ENCODE measurements at places on chromosomes 12 and 14. TPM values are rescaled to one million over a fixed set of nuclear protein-coding genes. Genes with fewer than 3 reads are reported as not detected.
A peak's percentile ranks its signal among the peaks of the same experiment; 100 is the strongest.

GRCh38 chr14:67428501-67429031, 16.6 kb upstream of the PLEK2 start:
- DNase-seq = no peak

DNA sequence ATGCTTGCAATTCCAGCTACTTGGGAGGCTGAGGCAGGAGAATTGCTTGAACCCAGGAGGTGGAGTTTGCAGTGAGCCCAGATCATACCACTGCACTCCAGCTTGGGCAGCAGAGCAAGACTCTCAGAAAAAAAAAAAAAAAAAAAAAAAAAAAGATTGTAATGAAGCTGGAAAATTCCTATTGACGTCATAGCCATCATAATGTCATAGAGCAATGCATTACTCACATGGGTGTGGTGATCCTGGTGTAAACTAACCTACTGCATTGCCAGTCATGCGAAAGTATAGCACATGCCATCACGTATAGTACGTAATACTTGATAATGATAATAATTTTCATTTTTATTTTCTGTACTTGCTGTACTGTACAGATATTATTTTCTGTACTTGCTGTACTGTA, 42.7 kb upstream of the NID2 start:
- DNase-seq = no peak

DNA sequence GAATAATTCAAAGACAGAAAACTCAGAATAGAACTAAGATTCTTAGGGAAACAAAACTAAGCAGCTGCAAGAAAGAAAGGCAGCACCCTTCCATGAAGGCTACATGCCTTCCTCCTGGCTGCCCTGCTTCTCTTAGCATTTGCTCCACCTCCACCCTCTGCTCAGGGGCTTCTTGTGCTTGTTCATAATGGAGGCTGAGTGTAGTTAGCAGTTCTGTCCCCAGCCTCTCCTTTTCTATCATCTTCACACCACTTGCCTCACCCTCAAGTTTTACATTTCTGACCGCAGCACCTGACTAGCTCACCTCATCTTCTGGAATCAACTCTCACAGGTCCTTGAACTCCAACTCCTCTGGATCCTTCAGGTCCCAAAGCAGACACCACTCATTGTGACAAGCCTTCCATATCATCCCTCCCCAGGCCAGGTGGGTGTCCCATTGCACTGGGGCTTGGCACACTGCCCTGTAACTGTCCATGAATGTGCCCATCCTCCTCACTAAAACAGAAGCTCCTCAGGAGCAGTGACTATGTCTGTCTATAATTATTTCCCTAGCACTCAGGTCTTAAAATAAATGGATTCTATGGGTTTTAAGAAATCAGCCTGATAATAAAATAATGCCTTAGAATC, 139.1 kb downstream of the TMTC1 start:
- DNase-seq = no peak

Gene SSPN
- polyA plus RNA-seq = 6.7 TPM

Gene A2ML1
- polyA plus RNA-seq = not detected

GRCh38 chr12:104747955-104748354, 210.1 kb downstream of the SLC41A2 start:
- DNase-seq = no peak

- no peak for DNase-seq
Measured at GRCh38 chr12:125351788-125352187, 286.6 kb downstream of the AACS start.

Gene DBX2
- polyA plus RNA-seq = not detected

DNA sequence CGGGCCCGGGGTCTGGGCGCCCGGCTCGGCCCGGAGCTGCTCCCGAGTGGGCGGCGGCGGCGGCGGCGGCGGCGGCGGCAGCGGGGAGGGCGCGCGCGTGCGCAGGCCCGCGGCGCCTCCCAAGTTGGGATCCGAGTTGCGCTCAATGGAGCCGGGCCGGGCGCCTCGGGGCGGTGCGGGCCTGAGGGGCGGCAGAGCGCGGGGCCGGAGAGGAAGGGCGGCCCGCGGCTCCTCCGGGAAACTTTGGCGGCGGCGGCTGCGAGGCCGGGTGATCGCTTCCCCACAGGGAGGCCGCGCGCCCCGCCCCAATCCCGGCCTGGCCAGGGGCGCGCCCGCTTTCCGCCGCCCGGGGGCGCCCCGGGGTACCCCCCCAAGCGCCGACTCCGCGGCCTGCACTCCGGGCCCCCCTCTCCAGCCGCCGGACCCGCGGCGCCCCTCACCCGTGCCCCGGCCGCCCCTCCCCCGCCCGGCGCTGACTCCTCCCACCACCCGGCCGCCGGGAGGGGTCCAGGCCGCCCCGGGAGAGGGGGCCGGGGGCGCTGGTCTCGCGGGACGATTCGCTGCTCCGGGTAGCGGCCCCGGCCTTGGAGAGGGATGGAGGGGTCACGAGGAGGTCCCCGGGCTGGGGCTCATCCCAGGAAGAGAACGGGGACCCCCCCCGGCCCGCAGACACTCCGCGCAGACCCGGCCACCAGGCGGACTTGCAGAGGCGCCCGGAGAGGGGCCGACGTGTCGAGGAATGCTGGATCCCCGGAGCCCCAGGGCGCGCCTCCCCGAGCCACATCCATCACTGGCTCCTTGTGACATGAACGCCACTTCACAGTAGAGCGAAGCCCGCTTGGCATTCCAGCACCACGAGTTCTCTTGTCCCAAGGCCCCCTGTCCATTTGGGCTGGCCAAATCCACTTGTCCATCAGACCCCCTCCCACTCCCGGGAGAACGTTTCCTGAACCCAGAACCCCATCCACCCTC, at the start of gene RILPL1:
Gene RILPL1 (minus strand): TSS at position 48 of the 972 bp plus-strand sequence. CDS start 237 bp downstream, outside the sequence.
- peak; percentile 53 for DNase-seq

- no peak for DNase-seq
Measured at GRCh38 chr12:25357595-25357994, 106.9 kb upstream of the KRAS start.

DNA sequence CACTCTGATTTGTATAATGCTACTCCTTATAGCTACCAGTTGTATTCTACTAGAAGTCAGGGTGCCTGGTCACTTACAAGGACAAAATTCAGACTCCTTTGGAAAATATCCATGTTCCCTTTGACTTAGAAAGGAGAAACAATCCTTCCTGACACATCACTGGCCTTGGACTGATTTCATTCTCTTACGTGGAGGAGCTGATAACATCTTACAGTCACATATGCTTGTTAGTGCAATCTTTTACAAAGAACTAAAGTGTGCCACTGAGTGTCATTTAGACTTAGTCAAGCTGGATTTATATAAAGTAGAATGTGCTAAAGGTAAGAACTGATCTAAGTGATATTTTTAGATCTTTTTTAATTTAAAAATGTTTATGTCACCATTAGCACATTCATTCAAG, 131.0 kb upstream of the TMTC2 start:
- DNase-seq = no peak

- no peak for DNase-seq
Measured at GRCh38 chr14:104105071-104105821, 19.7 kb downstream of the ASPG start.

- no peak for DNase-seq
Measured at GRCh38 chr12:29517264-29517663, 19.8 kb upstream of the OVCH1 start.

DNA sequence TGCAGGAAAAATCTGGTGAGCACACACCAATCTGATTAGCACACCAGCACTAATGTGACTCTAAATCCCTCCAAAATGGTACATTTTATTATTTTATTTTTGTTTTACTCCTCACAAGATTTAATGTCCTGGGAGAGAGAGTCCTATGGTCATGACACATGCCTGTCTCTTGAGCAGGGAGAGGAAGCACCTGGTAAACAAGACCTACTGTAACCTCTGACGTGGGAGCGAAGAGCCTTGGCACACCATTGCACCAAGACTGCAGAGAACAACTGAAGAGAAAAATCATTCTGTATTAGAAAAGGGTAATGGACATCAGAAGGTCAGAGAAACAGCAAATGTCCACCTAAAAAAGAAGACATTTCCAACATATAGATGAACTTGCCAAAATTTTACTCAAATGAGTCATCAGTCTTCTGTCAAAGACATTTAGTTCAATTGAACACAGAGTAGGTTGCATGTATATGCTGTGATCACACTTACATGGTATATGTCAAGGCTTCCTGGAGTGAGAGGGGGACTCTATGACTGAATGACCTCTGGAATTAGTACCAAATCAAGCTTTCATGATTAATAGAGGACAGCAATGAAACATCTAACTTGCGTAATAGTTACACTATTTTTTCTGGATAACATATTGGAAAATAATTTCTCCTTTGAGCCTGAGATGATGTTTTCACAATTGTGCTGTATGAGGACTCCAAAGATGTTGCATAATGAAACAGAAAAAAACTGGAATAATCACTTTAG, 186.9 kb upstream of the FLRT2 start:
- DNase-seq = no peak

- no peak for DNase-seq
Measured at GRCh38 chr12:45302621-45303369, 86.9 kb downstream of the ANO6 start.

GRCh38 chr12:106139422-106140171, 843 bp upstream of the NUAK1 start:
- DNase-seq = no peak

Gene SYNDIG1L
- not detected for polyA plus RNA-seq

Gene HSPA2
- 0.58 TPM for polyA plus RNA-seq

DNA sequence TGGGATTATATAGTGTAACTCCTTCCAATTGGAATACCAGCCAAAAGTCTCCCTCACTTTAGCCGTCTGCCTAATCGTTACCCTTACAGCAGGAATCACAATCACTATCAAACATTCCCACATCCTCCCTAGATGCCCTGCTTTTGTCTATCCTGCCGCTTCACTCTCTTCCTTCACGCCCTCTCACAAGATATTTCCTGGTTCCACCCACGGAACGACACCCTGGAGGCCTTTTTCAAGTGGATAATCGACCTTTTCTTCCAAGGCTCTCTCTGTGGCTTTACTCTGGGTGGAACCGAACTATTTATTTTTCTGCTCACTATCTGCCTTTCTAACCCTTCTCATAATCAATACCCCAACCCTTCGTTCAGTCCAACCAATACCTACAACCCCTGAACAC, 58.9 kb downstream of the MOK start:
- no peak for DNase-seq

DNA sequence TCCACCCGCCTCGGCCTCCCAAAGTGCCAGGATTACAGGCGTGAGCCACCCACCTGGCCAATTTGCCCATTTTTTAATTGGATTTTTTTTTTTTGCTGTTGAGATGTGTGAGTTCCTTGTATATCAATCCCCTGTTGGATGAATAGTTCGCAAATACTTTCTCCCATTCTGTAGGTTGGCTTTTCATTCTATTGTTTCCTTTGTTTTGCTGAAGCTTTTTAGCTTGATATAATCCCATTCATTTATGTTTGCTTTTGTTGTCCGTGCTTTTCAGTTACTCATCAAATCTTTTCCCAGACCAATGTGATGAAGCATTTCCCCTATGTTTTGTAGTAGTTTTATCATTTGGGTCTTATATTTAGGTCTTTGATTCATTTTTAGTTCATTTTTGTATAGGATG, 36.4 kb downstream of the TRAF3 start:
- no peak for DNase-seq

DNA sequence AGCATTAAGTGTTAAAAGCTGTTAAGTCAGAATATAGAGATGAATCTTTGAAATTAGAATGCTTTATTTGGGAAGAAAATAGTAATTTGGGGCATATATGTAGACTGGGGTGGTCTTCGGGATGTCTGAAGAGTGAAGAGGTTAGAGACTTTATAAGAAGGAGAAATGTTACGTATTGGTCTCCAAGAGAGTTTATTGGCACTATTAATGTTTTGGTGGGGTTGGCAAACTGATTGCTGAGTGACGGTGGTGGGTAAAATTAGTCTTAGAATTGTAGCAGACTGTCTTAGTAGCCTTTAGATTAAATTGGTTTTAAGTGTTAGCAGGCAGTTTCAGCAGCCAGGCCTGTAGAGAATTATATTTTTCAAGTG, 4.9 kb upstream of the ATP23 start:
- no peak for DNase-seq

Gene PEX5
- polyA plus RNA-seq = 8.3 TPM

Gene ACSM4
- polyA plus RNA-seq = not detected

GRCh38 chr12:1173781-1174617, 183.0 kb downstream of the ERC1 start:
- DNase-seq = no peak

- no peak for DNase-seq
Measured at GRCh38 chr12:25617991-25618390, 64.9 kb upstream of the LMNTD1 start.

- no peak for DNase-seq
Measured at GRCh38 chr12:31035226-31035625, 38.4 kb upstream of the DDX11 start.

DNA sequence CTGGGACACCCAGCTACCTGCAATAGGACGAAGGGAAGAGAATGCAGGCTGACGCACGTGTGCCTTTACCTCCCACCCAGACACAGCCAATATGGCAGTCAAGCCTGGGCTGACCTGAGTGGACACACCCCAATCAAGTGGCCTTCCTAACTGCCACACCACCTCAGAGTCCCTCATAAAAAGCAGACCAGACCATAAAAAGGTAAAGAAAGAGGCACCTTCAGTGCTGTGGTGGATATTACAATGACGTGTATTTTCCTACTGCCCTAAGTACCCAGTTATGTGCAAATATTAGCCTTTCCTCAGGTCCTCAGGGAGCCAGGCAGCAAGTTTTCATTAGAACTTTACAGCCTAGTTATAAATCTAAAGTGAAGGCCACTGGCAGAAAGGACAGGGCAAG, 75.8 kb downstream of the KCNK10 start:
- DNase-seq = no peak

Gene KIF5A
- not detected for polyA plus RNA-seq

DNA sequence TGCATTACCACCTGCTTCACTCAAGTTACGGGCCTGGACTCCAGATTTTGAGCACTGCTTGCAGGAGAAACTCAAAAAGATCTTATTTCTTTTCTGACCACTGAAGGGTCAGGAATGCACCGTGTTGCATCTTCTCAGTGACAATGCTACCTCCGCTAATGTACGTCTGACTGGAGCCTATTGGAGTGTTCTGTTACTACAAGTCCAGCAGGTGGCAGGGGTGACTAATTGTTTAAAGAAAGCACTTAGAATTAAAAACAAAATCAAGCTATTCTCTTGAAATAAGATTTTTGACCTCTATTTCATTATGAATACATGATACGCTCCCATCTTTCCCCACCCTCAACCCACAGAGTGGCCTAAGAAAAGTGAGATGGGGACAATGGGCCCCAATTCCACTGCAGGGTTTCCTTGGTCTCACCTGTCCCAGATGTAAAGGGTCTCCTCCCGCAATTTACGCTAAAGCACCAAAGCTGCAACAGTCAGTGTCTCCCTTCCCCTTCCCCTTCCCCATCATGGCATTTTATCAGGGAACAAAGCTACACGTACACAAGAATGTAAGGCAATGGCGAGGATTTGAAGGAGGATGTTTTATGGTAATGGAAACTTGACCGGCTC, 2.2 kb downstream of the TBPL2 start:
- DNase-seq = no peak

DNA sequence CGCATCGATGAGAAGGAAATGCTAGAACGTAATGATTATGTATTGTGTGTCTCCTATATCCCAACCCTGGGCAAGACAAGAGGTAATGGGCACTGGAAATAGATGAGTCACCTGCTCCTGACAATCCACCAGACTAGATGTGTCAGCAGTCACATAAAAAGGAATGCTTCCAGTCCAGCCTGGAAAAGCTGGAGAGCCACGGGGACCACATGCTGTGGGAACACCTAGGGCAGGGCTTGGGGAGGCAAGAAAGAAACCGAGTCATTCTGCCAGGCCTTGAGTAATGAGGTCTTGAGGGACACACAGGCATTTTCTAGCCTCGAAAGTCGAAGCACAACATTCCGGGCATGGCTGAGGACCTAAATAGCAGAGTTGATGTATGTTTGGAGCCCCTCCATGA, 716.7 kb upstream of the TMEM132C start:
- no peak for DNase-seq

- no peak for DNase-seq
Measured at GRCh38 chr14:19775587-19775986, 2.3 kb downstream of the OR4M1 start.

Gene CDKN1B
- polyA plus RNA-seq = 23.1 TPM
